SW 1271 (cell line): ENCODE measurements at places on chromosomes 3 and 15.

GRCh38 chr15:68691705-68692104 lies 112.9 kb downstream of the CORO2B start:
- DNase-seq: no peak

GRCh38 chr3:152126260-152126659 lies 142.5 kb upstream of the MBNL1 start:
- DNase-seq: no peak

- DNase-seq: no peak
Measured at GRCh38 chr3:16079519-16079918, 95.0 kb upstream of the GALNT15 start.

DNA sequence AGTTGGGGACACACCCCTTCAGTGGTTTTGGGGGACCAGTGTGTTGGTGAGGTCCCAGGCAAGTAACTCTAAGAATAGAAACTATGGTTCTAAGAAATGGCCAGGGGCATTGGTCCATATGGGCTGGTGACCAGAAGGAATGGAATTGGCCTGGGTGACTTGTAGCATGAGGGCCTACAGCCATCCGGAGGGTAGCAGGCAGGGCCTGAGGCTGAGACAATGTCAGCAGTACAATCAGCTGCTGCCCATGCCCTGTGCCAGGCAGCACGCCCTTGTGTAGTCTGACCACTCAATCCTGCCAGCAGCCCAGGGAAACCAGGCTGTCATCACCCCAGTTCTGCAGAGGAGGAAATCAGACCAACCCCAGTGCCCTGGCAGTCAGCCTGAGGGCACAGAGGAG lies 100.6 kb downstream of the DNAJB8 start:
- no peak for DNase-seq

DNA sequence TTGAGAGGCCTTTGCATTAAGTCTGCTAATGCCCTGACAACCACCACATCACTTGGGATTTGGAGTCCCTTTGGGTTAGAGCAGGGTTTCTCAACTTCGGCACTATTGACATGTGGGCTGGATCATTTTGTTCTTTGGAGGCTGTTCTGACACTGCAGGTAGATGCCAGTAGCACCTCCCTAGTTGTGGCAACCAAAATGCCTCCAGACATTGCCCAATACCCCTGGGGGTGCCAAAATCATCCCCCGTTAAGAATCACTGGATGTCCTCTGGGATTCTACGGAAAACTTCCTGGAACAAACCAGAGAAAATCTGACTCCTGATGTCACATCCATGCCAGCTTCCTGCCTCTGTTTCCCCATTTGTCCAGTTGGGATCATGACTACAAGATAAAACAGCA lies 37.2 kb upstream of the BLM start:
- no peak for DNase-seq

DNA sequence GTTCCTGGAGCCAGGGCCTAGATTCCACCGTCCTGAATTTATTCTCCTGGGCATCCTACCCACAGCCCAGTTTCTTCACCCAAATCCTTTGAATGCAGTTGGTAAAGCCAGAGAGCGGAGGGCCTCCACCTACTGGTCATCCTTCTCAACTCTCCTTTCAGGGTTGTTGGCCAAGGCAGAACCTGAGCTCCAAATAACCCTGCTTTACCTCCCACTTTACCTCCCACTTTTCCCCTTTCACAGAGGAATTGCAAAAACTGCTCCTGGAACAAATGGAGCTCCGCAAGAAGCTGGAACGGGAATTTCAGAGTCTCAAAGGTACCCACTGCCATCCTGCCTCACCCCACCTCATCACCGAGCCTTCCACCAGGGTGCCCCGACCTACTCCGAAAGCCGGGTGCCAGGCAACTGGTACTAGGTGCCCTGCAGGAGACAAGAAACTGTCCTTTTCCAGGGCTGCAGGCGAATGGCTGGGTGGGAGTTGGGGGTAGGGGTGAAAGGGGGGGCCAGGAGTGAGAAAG lies 6.8 kb downstream of the SKOR1 start:
- no peak for DNase-seq

GRCh38 chr15:75327005-75327404 lies 8.9 kb upstream of the COMMD4 start:
- DNase-seq: no peak

- no peak for DNase-seq
Measured at GRCh38 chr3:126105691-126106187, 21.8 kb upstream of the SLC41A3 start.

DNA sequence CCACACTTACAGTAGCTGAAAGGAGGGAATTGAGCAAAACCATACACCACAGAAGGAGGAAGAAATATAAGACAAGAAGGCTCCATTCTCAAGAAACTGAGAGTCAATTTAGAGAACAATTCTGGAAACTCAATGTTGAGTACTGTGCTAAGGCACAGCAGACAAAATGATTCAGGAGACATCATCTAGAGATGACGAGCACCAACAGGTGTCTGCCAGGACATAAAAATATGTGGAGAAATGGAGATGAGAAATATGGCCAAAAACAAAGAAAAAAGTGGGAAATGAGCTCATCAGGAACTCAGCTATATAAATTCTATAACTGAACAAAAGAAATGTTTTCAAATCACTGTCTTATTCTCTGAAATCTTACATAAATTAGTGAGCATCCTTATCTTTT lies 343.7 kb downstream of the ERC2 start:
- DNase-seq: no peak

- no peak for DNase-seq
Measured at GRCh38 chr3:53192608-53193007, 31.6 kb downstream of the PRKCD start.

GRCh38 chr3:45612918-45613602 lies 18.5 kb downstream of the LIMD1 start:
- DNase-seq: no peak

- DNase-seq: no peak
Measured at GRCh38 chr3:114327665-114328064, 33.8 kb downstream of the TIGIT start.

- DNase-seq: no peak
Measured at GRCh38 chr3:25044762-25045710, 383.0 kb upstream of the RARB start.

- no peak for DNase-seq
Measured at GRCh38 chr3:46393554-46394434, 13.1 kb downstream of the CCR5AS start.

DNA sequence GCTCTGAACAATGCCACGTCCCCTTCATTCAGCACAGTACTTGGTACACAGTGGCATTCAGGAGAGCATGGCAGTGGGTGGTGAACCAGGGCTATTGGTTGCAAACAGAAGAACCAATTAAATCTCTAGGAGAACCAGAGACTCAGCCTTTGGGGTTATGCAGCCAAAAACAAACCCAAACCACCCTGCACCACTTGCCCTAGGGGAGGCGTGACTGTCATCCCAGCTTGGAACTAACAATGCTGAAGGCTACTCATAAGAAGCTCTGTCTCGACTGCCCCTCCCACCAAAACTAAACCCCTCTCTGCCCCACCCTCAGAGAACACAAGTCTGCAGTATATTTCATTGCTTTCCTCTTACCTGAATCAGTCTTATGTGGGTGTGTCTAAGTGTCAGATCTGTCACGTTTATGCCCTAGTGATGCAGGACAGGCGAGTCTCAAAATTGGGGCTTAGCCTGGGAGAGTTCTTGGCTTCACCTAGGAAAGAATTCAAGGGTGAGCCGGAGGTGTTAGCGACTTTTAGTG lies 15.2 kb upstream of the KLHL40 start:
- DNase-seq: no peak

- DNase-seq: no peak
Measured at GRCh38 chr15:40244961-40245523, 6.2 kb downstream of the PAK6 start.

DNA sequence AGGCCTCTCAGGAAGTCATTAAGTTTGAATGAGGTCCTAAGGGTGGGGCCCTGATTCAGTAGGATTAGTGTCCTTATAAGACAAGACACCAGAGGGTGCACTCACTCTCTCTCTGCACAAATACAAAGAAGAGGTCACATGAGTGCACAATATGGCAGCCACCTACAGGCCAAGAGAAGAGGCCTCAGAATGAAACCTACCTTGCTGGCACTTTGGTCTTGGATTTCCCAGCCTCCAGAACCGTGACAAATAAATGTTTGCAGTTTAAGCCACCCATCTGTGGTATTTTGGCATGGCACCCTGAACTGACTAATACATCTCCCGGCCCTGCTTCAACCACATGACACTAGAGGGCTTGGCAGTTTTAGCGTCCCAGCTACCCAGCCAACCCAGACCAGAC lies 73.9 kb upstream of the CHRNB4 start:
- no peak for DNase-seq

DNA sequence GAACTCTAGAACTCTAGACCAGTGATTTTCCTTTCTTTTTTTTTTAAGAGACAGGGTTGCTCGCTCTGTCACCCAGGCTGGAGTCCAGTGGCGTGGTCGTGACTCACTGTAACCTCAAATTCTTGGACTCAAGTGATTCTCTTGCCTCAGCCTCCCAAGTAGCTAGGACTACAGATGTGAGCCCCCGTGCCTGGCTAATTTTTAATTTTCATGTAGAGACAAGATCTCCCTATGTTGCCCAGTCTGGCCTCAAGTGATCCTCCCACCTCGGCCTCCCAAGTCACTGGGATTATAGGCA lies 359.6 kb downstream of the SHQ1 start:
- no peak for DNase-seq

- no peak for DNase-seq
Measured at GRCh38 chr3:12963231-12963896, 109.9 kb downstream of the IQSEC1 start.

GRCh38 chr15:51126842-51127241 lies 32.1 kb upstream of the TNFAIP8L3 start:
- DNase-seq: no peak

GRCh38 chr3:196740481-196741248 lies 1.0 kb downstream of the PAK2 start:
- DNase-seq: peak; percentile 62

GRCh38 chr3:153348457-153349107 lies 186.6 kb downstream of the RAP2B start:
- DNase-seq: no peak

GRCh38 chr15:70627734-70628548 lies 135.4 kb downstream of the UACA start:
- DNase-seq: no peak

DNA sequence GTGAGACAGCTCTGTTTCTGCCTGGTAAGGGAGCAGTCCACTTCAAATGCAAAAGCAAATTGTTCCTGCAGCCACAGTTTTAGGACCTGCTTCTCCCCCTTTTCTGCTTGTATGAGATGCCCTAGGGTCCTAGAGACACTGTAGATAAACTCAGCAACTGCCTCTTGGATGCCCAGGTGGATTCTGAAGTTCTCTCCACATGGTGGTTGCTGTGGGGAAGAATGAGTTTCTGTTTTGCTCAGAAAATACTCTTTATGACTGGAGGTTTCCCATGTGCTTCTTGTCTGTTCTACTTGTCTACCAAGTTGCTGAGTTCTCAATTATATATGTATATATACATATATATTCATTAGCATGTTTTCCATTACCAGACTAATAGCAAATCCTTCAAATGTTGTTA lies 5.6 kb upstream of the ZNF80 start:
- DNase-seq: no peak

DNA sequence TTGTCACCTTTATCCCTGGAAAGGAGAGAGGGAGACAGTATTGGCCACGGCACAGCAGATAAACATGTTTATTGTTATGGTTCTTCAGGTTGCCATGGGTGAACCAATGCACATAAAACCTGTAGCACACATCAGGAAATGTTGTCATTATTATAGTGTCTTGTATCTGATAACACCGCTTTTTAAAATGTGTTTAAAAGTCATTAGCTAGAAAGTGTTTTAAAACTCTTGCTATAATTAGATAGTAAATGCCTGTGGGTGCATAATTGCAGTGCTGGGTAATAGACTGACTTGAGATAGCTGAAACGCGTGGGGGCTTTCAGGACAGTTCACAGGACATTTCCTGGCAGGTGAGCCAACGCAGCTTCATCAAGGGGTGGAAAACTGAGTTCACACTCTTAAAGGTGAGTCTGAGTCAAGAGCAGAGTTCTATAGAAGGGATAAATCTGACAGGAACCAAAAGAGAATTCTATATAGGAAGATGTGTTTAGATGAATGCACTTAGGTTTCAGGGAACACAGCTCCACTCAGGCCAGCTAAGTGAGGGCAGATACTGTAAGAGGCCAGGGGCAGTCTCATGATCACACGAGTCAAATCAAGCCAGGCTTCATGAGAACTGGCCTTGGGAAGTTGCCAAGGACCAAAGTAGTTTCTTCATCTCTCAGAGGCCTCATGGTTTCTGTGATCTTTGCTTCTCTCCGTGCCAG lies 35.6 kb upstream of the PPP4R2 start:
- no peak for DNase-seq

DNA sequence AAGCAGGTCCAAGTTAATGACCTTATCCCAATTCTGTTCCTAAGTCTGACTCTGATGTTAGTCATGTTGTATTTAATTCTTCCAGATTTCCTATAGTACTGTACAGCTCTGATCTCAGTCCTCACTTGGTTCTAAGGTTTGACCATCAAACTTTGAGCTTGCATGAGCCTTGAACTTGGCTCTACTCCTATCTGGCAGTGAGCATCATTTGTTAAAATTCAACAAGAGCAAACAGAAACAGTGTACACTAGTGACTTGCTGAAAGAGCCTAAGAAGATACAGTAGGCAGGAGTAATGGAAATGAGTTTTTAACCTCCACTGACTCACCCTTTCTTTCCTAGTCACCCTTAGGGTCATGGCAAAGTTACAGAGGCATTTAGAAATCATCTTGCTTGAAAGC lies 451.1 kb upstream of the TPRG1 start:
- no peak for DNase-seq

DNA sequence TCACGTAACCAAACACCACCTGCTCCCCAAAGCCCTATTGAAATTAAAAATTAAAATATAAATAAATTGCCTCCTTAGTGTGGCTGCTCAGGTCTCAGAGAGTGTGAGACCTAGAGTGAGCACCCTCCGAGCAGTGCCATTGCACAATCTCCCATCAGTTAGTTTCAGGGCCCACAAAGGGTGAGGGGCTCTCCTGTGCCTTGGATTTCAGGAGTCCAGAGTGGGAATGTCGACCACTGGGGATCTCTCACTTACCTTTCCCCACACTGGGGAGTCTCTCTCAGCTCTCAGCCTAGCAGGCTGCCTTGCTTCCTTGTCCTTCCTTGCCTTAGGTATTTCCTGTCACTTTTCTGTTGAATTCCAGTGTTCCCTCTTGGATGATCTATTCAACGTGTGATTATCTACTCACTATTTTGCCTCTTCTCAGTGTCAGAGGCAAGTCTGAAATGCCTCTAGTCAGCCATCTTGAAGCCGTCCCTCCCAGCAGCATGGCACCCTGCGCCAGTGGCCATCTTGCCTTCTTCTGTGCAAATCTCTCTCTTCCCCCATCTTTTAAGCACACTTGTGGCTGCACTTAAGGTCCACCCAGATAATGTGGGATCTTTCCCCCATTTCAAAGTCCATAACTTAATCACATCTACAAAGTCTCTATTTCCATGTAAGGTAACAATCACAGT lies 119.3 kb downstream of the LRRK1 start:
- DNase-seq: no peak

- no peak for DNase-seq
Measured at GRCh38 chr15:69634860-69635259, 182.2 kb downstream of the RPLP1 start.

DNA sequence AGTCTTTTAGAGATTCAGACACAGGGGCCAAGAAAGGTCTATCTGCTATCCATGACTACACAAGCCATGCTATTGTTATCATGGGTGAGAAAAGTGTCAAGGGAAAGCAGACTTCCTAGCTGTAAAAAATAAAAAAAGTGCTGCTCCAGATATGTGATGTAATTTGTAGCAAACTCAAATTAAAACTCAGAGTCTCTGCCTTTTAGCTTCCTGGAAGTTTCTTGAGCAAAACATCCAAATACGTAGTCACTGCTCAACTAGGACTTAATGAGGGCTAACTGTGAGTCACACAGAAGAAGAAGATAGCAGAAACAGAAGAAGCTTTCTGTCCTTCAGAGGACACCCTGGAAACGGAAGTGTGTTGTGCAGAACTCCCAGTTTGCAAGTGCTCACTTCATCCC lies 393.4 kb upstream of the NR2F2 start:
- no peak for DNase-seq
